Activated CD8-positive, alpha-beta memory T cell treated with anti-CD3 and anti-CD28 coated beads, Interleukin-2, amount 50 U/mL, for 4 hours (primary cell): ENCODE measurements at places on chromosomes 11 and 22.
A peak's percentile ranks its signal among the peaks of the same experiment; 100 is the strongest.

- DNase-seq = peak; percentile 14
Observed at GRCh38 chr11:88103337-88104206, 71.7 kb downstream of the RAB38 start.

GRCh38 chr11:117219001-117219400, 12.9 kb downstream of the PCSK7 start:
- no peak for DNase-seq

- no peak for DNase-seq
Observed at GRCh38 chr11:122271137-122271536, 155.1 kb upstream of the BLID start.

GRCh38 chr11:104366321-104366734, 202.4 kb upstream of the PDGFD start:
- no peak for DNase-seq

DNA sequence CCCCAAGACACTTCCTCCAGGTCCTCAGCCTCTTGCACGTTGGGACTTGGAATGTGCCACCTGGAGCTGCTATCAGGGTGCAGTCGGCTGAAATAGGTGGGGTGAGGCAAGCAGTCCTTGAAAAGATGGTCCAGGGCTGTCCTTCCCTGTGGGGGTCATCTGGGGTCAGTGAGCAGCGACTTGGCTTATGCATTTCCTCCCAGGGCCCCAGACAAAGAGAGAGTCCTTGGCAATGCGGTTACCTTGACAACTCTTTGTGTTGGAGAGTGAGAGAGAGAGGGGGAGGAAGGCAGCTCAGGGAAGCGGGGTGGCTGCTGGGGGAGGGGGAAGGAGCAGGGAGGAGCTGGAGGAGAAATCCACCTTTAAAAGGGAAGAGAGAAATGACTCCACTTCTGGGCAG, 93.8 kb downstream of the MIAT start:
- no peak for DNase-seq

DNA sequence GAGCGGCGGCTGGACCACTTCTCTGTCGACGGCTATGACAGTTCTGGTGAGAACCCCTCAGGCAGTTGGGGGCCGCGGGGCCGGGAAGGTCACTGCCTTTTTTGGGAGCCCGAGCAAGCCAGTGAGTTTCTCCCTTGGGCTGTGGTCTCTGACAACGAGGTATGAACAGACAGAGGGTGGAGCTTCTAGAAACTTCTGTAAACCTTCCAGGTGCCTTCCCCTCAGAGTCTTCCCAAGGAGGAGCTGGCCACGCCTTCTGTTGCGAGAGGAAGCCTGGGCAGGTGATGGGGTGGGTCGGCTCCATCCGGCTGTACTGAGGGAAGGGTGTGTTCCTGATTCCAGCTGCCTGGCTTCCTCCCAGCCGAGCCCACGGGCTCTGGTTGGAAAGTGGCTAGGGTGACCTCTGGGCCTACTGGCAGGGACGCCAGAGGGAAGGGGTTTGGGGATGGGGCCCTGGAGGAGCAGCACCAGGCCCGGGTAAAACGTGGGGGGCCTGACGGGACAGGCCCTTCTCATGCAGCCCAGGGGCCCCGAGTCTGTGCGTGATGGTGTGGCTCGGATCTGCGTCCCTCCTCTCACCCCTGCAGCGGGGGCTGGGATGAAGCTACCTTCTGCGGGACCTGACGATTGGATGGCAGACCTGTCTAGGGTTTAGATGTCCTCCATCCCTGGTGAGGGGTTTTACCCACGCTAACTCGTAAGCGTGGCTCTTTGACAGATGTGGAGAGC, 110.8 kb downstream of the KCNQ1OT1 start:
- no peak for DNase-seq

DNA sequence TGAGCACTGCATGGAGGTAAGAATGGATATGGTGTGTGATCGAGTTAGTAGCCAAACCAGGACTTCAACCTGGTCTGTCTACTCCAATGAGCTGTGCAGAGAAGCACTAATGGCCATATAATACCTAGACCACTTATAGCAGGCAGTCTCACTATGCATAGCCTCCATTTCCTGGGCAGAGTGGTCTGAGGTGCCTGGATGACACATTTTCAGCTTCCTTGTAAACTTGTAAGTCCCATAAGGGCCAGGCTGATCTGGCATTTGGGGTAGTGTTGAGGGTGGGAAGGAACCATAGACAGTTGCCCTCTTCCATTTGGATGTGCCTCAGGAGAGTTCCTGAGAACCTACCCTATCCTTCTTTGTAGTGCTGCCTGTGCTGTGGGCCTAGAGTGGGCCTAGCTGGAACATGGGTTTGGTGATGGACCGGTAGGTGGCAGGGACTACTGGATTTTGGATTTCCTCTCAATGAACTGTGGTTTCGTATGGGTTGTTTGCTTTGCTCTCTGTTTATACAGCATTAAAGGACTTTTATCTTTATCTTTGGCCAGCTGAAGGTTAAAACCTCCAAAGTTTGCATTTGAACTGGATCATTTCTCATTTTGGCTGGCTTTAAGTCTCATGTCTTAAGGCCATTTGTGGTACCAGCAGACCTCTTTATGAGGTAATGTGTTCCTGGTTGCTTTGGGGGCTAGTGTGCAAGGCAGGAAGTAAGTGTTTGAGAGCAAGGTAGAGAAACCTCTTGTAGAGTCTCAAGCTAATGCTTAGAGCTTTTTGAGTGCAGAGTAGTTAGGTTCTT, 86.9 kb downstream of the STIM1 start:
- DNase-seq = no peak

DNA sequence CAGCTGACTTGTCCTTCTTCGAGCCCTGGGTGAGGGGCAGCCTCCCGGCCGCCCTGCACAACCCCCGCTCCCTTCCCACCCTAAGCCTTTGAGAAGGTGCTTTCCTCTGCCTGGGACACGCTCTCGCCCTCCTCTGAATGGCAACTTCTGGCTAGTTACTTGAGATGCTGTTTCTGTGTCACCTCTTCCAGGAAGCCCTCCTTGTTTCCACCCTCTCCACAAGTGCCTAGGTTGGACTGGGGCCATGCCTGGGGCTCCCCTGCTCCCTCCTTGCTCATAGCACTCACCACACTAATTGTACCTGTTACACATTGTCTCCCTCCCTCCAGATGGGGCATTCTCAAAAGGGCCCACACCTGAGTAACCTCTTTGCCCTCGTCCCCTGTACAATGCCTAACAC, 72.2 kb downstream of the SCUBE1 start:
- DNase-seq = no peak

GRCh38 chr22:19756288-19757128, 4.1 kb upstream of the TBX1 start:
- DNase-seq = peak; percentile 64

GRCh38 chr11:36777311-36777710, 179.3 kb upstream of the RAG2 start:
- DNase-seq = no peak

GRCh38 chr22:44151676-44152075, 29.0 kb upstream of the PARVG start:
- no peak for DNase-seq

DNA sequence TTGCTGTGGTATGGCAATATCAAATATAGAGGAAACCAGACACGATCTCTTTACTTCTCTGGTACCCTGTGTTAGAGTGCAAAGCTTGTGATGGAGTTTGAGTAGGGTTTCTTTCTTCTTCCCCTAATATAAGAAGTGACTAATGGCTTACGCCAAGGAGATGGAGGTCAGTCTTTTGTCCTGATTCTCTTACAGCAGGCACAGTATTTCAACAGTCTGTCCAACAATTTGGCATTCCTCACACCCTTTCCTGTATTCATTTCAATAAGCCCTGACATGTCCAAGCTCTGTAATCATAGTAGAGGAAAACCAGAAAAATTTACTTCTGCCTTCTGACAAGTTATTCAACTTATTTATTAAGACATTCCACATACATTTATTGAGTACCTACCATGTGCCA, 546.2 kb downstream of the TMEM135 start:
- no peak for DNase-seq

- DNase-seq = no peak
Observed at GRCh38 chr11:119389611-119390254, 8.2 kb upstream of the USP2 start.

GRCh38 chr11:63765688-63766241, 2.8 kb downstream of the ZFTA start:
- DNase-seq = no peak

GRCh38 chr11:111963931-111964340, 26.8 kb downstream of the DIXDC1 start:
- DNase-seq = no peak

GRCh38 chr22:31088233-31088986, 7.3 kb downstream of the SMTN start:
- DNase-seq = no peak

- DNase-seq = no peak
Observed at GRCh38 chr11:96162816-96163499, 180.0 kb downstream of the MAML2 start.

DNA sequence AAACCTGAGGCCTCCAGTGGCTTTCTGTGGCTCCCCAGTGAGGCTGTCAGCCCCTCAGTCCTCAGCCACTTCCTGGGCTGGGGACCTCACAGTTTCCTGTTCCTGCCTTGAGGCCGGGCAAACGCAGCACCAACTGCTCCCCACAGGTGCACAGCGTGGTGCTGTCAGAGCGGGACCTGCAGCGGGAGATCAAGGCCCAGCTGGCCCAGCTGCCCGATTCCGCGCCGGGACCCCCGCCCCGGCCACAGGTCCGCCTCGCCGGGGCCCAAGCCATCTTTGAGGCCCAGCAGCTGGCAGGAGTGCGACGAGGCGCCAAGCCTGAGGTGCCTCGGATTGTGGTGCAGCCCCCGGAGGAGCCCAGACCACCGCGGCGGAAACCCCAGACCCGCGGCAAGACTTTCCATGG, 5.4 kb downstream of the TBC1D10C start:
- DNase-seq = peak; percentile 57

- DNase-seq = no peak
Observed at GRCh38 chr11:111153194-111153593, 92.3 kb upstream of the POU2AF2 start.

- DNase-seq = no peak
Observed at GRCh38 chr11:101812546-101812945, 102.3 kb upstream of the CEP126 start.

DNA sequence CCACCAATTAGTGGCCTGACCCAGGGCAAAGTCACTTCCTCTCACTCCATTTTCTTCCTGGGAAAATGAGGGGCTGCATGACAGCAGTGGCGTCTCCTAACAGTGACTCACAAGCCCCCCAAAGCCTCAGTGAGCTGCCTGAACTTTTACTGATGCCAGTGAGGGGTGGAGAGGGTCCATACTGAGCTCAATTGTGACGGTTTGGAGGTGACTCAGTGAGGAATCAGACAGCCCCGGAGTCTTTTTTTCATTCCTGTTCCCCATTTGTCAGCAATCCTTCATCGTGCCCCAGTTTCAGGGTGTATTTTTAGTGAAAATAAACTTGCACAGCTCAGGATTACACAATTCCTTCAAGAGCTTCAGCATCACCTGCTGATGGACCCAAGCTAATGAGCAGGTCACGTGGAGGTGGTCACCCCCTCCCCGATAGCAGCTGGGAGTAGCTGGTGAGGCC, 30.1 kb upstream of the RASD2 start:
- no peak for DNase-seq

DNA sequence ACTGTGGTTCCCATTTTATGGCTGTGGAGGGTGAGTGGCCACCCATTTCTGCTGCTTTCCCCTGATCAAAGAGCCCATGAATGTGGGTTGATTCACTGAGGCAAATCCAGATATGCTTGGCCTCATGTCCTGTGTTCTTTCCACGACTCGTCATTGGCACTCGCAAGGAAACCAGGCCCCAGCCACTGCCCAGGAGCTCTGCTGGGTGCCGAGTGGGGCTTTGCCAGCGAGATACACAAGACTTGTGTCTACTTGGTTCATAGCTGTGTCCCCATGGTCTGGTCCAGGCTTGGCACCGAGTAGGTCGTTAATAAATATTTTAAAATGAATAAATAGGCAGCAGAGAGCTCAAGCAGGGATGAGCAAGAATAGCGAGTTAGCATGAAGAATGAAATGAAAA, 1291.5 kb downstream of the TBC1D22A start:
- DNase-seq = no peak

DNA sequence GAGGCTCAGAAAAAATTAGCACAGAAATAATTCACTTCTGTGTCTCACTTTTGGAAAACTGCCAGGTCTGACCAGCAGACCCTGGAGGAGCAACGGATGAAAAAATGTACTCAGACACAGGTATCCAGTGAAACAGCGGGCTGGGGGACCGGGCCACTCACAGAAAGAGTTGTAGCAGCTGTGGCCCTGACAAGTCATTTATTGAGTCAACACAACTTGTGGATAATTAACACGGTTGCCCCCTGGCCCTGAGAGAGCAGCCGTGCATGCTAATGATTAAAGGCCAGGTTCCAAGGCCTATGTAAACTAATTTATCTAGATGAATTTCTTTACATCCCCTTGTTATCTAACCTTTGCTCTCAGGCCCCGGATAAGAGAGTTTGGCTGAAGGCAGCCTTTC, 131.3 kb downstream of the AASDHPPT start:
- no peak for DNase-seq

DNA sequence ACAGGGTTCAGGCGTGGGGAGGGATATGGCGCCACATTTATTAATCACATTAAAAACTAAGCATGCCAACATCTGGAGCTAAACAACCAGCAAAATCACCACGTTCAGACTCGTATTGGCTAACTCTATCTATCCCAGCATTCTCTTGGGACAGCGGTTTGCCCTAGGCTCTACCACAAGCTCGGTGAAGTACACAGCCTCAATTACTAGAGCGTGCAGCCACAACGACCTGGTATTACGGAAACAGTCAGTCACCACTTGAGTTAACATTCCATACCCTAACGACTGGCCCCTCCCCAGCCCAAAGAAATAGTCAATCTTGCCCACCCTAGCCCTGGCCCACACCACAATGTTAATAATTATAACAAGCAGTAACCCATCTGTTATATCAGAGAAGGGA, 32.1 kb downstream of the APOL5 start:
- DNase-seq = no peak

GRCh38 chr11:17366495-17366894, 14.9 kb downstream of the NCR3LG1 start:
- DNase-seq = no peak

DNA sequence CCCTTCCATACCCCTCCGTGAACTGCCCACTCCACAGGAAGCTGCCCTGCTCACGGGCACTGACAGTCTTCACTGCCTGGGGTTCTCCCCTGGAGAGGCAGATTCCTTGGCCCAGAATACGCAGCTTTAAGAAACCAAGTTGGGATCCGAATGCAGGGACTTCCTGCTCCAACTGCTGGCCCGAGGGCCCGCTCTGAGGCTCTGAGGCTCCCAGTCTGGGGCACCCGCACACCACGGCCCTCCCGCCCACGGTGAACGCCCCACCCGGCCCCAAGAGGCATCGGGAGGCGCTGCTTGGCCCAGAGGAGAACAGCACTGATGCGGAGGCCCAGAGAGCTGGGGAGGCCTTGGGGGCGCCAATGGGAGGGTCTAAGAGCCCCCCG, 42.3 kb downstream of the IGF2 start:
- no peak for DNase-seq
